ENCODE measurements at places on chromosomes 6 and 20.

GRCh38 chr6:44682987-44683779, 295.7 kb downstream of the CDC5L start:
- DNase-seq, result no peak

GRCh38 chr20:58205850-58206249, 22.6 kb downstream of the ANKRD60 start:
- no peak for DNase-seq

- DNase-seq, result peak; percentile 73
Measured at GRCh38 chr20:51531141-51531710, 11.3 kb downstream of the NFATC2 start.

- DNase-seq, result no peak
Measured at GRCh38 chr20:45378191-45378590, at the start of gene TP53TG5. TP53TG5 (minus strand) TSS chr20:45378325; CDS start chr20:45378236, 89 bp downstream.

- DNase-seq, result no peak
Measured at GRCh38 chr6:107536180-107536961, 46.5 kb downstream of the SOBP start.

DNA sequence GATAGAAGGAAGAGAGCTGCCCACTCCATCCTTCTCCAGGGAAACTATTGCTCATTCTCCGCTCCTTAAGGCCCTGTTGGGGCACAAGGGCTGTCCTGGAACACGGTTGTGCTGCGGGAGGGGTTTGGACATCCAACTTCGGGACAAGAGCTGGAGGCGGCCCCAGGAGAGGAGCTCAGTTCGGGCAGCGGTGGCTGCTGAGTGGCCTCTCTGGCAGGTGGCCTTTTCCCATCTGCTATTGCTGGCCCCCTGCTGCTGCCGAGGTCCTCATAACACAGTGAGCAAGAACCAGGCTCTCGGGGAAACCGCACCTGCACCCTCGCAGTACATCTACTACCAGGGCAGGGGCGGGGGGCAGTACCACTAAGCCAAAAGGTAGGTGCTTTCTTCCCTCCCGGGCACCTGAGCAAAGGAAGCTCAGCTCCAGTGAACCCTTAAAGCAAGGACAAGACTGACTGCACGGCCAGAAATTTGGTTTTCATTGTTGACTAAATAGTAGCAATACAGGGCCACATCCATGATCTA, 63.7 kb downstream of the PSMG4 start:
- DNase-seq, result no peak

DNA sequence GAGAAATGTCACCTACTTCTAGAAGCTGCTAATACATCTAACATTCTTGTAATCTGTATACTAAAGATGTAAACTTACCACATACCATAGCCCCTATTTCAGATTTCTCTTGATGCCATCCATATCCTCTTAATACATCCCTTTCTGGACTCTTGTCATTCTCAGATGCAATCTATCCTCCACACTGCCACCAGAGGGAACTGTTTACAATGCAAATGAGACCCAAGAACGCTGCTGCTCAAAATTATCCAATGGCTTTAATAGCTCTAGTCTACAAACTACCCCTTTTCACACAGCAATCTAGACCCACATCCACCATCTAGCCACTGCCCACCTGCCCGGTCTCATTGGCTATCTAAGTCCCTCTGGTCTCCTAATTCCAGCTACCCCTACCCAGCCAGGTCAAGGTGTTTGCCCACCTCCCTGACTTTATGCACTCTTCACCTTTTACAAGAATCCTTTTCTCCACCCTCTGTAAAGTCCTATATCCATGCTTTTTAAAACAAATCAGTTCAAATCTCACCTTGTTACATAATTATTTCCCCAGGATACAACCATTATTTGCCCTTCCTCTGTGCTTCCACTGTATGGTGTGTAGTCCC, 14.8 kb downstream of the FAXC start:
- peak; percentile 41 for DNase-seq

GRCh38 chr6:53100561-53100960, 35.4 kb downstream of the FBXO9 start:
- DNase-seq, result no peak

DNA sequence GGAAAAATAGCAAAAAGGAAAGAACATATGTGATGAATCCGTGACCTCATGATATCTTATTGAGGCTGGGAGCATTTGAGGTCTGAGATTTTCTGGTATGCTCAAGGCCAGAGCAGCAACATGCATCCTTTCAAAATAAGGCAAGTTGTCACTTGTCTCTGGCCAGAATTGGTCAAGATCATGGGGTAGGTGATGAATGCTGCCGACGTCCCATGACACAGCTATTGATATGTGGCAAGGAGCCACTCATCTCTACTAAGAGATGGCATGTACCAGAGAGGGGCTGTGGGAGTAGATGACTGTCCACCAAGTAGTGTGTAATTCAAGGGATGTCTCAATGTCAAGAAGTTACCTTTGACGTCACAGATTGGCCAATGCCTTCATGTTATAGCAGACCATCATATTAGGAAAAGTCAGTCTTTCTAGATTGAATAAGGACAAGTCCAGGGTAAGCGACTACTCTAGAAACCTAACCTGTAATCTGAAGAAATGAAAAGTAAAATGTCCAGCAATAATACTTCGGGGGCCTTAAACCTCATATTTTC, 527.4 kb downstream of the BMP2 start:
- DNase-seq, result no peak

DNA sequence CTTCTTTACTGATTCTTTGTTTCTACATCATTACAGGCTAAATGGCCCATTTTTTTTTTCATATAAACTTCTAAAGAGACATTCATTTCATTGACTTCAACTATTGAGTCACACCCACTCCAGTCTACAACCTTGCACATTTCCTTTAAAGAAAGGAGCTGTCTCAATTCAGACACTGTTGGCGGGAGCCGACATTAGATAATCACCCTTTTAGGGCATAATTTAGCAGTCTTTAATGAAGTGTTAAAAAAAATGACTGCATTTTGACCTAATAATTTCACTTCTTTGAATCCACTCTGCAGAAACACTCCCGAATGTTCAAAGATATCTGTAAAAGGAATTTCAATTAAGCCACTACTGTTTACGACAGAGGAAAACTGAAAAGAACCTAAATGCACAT, 1.5 kb downstream of the EPM2A start:
- DNase-seq, result peak; percentile 3

DNA sequence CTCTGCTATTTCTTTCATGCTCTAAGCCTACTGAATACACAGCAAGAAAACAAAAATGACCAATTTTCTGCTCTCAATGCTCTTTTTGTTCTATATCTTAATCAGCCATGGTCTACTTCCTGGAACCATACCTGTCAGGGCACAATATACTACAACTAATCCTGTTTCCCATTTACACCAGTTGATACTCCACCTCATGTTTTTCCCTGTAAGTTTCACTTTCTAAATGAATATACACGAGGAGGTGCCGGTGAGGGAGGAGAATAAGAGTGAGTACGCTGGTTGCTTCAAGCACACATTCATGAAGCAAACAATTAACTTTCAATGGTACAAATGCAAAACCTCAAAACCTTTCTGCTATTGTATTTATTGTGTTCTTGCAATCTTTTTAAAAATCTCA, 443.1 kb upstream of the ID4 start:
- no peak for DNase-seq
